ENCODE measurements at places on chromosomes 2 and 18.

DNA sequence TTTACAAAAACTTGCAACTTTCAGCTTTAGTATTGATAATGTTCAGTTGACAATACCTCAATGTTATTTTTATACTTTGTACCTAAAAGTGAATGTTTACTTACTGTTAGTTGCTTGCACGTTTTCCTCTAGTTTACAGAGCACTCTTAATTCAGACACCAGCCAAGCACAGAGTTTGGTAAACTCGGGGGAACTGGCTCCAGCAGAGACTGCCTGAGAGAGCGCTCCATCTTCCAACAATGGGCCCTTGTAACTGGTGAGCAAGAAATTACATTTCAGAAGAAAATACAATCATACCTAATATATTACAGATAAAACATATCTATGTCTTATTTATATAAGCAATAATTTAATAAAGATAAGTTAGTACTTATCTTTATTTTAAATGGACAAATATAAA, 3.7 kb downstream of the FAM98A start:
- no peak for DNase-seq

DNA sequence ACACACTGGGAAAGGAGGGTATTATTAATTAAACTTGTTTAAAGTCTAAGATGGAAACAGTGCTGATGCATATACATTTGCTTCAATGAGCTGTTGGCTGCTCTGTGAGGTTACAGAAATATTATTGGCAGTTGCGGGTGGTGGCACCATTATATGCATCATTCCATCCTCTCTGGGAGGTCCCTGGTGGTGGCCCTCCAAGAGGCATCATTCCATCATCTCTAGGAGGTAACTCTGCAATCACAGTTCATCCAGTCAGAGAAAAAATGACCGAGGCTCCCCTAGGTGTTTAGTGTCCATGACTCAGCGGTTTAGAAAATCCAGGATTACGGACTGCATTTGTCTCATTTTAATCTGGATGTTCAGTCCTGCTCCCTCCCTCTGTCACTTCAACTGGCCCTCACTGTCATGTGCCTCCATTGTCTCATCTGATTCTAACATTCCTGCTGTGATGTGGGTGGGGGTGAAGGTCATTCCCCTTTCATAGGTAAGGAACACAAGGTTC, 15.4 kb downstream of the AFF3 start:
- DNase-seq = no peak

- no peak for DNase-seq
Measured at GRCh38 chr2:231391981-231392380, 3.5 kb upstream of the B3GNT7 start.

DNA sequence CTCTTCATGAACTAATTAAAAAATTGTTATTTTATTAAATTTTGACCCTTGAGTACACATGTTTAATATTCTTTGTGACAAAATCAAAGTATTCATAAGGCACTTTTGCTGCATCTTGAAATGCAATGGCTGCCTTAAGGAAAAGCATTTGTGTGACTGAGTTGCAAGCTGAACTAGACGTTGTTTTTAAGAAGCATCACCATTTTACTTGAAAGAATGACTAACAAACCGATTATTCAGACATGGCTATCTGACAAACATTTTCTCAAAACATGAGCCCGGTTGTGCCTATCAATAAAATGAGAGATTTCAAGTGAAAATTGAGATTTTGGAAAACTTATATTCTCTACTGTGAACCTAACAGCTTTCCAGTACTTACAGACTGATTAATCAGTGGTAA, 2.8 kb downstream of the GCFC2 start:
- DNase-seq = no peak

DNA sequence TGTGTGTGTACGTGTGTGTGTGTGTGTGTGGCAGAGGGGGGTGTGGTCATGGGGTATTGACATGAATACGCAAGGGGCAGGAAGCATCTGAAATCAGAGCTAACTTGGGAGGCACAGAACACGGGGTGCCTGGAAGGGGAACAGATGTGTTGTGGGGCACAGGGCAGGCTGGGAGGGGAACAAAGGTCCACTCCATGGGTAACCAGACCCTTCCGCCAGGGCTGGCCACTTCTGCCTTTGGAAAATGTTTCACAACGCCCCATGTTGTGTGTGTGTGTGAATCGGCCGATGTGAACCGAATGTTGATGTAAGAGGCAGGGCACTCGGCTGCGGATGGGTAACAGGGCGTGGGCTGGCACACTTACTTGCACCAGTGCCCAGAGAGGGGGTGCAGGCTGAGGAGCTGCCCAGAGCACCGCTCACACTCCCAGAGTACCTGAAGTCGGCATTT, at the start of gene SLC11A1:
Gene SLC11A1, plus strand, starts transcription at position 358 of the 451 bp plus-strand sequence. CDS start 96 bp downstream, outside the sequence.
- DNase-seq = no peak

GRCh38 chr18:57269756-57270155, 82.6 kb upstream of the ST8SIA3 start:
- no peak for DNase-seq

GRCh38 chr18:3874125-3874524, 424.2 kb downstream of the TGIF1 start:
- DNase-seq = no peak

DNA sequence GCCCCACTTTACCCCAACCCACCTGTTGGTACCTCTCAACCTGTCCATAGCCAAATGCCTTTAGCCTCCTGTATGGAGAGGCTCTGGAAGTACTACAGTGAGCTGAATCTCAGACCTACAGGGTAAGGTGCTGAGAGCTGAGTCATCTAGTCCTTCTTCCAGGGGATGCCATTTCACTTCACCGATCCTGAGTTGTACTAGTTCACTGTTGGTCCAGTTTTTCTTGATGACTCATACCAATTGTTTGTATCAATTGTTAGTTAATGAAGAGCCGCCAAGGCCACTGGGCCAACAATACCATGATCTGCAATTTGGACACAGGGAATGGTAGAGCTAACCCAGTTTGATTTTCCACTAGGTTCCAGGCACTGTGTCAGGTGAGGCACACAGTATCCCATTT, 257.0 kb downstream of the CLIP4 start:
- DNase-seq = no peak

Data from dermis blood vessel endothelial cell (primary cell).